Naive thymus-derived CD4-positive, alpha-beta T cell (primary cell): ENCODE measurements at places on chromosomes 5 and 9. TPM values are rescaled to one million over a fixed set of nuclear protein-coding genes. Genes with fewer than 3 reads are reported as not detected.

The DIRAS2 gene
- total RNA-seq: not detected

GRCh38 chr5:180069589-180070247 lies 1.8 kb downstream of the RNF130 start:
- H3K36me3 ChIP-seq: no peaks in the 10 kb centered on the region
- no peak overlapping the region for H3K27ac ChIP-seq
- H3K4me1 ChIP-seq: peaks cover 21% of the 10 kb centered on the region
- H3K4me3 ChIP-seq: no peak overlapping the region
- no peaks in the 10 kb centered on the region for H3K27me3 ChIP-seq
- DNase-seq: no peak

The PIP5KL1 gene
- total RNA-seq: 2.1 TPM

GRCh38 chr5:119022017-119022745 lies 33.8 kb upstream of the DTWD2 start:
- no peaks in the 10 kb centered on the region for H3K36me3 ChIP-seq
- H3K27me3 ChIP-seq: no peaks in the 10 kb centered on the region
- no peaks in the 10 kb centered on the region for H3K4me1 ChIP-seq
- peak; percentile 54 for DNase-seq

The NKD2 gene
- 4.8 and 6.5 TPM in 2 replicates for total RNA-seq

DNA sequence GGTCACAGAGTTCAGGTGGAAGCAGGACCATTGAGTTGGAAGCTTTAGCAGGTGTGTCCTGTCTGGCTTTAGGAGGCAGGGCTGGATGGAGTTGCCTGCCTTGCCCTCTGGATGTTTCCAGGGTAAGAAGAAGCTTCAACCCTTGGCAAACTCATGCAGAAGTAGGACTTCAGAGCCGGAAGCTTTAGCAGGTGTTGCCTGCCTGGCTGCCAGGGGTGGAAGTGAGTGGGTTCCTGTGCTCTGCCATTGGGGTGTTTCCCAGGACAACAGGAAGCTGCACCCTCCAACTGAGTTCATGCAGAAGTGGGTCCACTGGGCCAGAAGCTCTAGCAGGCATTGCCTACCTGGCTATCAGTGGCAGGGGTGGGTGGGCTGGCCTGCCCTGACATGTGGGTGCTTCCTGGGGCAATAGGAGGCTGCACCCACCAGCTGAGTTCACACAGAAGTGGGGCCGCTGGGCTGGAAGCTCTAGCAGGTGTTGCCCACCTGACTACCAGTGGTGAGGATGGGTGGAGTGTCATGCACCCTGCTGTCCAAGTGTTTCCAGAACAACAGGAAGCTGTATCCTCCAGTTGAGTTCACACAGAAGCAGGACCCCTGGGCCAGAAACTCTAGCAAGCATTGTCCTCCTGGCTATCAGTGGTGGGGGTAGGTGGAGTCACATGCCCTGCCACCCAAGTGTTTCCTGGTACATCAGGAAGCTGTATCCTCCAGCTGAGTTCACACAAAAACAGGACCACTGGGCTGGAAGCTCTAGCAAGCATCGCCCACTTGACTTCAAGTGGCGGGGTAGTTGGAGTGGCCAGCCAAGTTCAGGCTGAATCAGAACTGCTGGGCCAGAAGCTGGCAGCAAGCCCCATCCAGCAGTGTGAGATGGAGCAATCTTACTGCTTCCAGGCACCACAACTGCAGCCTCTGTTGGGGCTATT lies 24.6 kb downstream of the LOX start:
- no peak for DNase-seq
- no peak overlapping the region for H3K27ac ChIP-seq
- H3K27me3 ChIP-seq: no peaks in the 10 kb centered on the region

GRCh38 chr9:38196714-38197113 lies 127.7 kb upstream of the SHB start:
- DNase-seq: no peak
- no peaks in the 10 kb centered on the region for H3K4me1 ChIP-seq
- no peak overlapping the region for H3K4me3 ChIP-seq
- H3K36me3 ChIP-seq: no peaks in the 10 kb centered on the region

DNA sequence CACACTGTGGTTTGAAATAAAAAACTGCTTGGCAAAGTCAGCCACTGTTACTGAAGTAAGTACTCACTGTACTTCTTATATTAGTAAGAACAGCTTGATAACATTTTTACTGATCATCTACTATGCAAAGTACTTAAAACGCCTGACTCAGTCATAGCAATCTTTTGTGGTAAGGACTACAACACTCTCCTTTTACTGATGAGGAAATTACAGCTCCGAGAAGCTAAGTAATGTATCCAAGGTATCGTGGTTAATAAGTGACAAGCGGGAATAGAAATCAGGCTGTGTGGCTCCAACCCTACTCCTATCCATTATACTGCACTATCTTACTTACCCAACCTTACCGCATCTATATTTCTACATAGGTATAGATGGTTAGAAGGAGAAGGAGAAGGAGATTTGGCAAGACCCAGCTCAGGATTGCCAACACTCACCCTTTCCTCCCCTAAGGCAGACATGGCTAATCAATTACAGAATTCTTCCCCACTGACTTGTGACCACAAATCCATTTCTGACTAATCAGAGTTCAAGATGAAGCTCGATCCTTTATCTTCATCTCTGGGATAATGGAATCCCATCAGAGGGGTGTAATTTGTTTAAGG lies 281.4 kb downstream of the SPOCK1 start:
- H3K27me3 ChIP-seq: no peaks in the 10 kb centered on the region
- no peaks in the 10 kb centered on the region for H3K4me1 ChIP-seq
- no peak for DNase-seq
- no peak overlapping the region for H3K27ac ChIP-seq
- no peak overlapping the region for H3K4me3 ChIP-seq
